Subcutaneous preadipocyte (primary cell): ENCODE measurements at places on chromosomes 2 and 18. TPM values are rescaled to one million over a fixed set of nuclear protein-coding genes. Genes with fewer than 3 reads are reported as not detected.

The DCC gene
- under 0.01 TPM in 1 of 2 replicates, not detected in the other for total RNA-seq

The TNFRSF11A gene
- under 0.01 and 0.39 TPM in 2 replicates for total RNA-seq

The WNT10A gene
- not detected in 2 replicates for total RNA-seq

The SERPINB12 gene
- not detected in 2 replicates for total RNA-seq

The KCNG3 gene
- total RNA-seq: not detected in 2 replicates

The ARHGEF33 gene
- 0.20 and 0.37 TPM in 2 replicates for total RNA-seq

The C2orf78 gene
- not detected in 2 replicates for total RNA-seq

The SPEG gene
- 11.5 and 15.4 TPM in 2 replicates for total RNA-seq

The KYNU gene
- total RNA-seq: 15.2 and 17.6 TPM in 2 replicates

The IL36G gene
- total RNA-seq: not detected in 2 replicates

The LRRC30 gene
- total RNA-seq: not detected in 2 replicates

The EVA1A gene
- total RNA-seq: 3.3 and 18.2 TPM in 2 replicates

The DLGAP1 gene
- 0.39 and 1.5 TPM in 2 replicates for total RNA-seq

The MARCO gene
- under 0.01 TPM in 1 of 2 replicates, not detected in the other for total RNA-seq

The MC5R gene
- total RNA-seq: not detected in 2 replicates

The PTPRN gene
- 0.98 and 1.5 TPM in 2 replicates for total RNA-seq

The DPP4 gene
- total RNA-seq: 214 and 266 TPM in 2 replicates

The C2orf49 gene
- total RNA-seq: 9.2 and 10.2 TPM in 2 replicates

The EFHD1 gene
- total RNA-seq: not detected in 2 replicates

The DSEL gene
- total RNA-seq: 71.7 and 119 TPM in 2 replicates

The STON1 gene
- total RNA-seq: 3.3 and 7.4 TPM in 2 replicates
